ENCODE measurements at places on chromosomes 2 and 18.

GRCh38 chr2:65228263-65228750 is 676 bp downstream of the ACTR2 start:
- peak; percentile 51 for DNase-seq

DNA sequence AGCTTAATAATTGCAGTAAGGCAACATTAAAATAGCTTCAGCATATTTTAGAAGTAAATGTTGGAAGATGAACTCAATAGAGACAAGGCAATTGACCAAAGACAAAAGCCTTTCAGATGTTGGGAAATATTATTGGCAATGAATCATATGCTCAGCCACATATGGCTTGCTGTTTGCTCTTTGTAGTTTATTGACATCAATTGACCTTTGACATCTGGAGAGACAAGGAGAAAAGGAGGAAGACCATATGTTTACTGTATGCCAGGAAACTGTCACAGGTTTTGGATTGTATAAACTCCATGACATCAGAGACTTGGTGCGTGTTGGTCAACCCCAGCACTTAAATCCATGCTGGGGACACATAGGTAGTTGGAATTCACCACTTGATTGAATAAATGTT is 60.6 kb upstream of the SLC16A14 start:
- no peak for DNase-seq

DNA sequence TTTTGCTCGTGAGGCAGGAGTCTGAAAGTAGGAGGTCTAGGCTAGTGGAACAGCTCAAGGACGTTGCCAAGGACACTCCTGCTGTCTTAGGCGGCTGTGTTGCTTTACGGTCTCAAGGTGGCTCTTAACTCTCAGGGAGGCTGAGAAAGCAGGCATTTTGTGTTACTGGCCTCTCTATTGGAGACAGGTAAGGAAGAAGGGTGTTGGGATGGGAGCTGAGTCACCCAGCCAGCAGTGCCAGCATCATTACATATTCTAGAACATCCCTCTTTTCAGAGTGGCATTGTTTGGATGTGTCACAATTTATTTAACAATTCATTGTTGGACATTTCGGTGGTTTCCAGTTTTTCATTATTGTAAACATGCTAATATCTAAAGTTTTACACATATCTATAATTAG is 30.8 kb upstream of the TMEM214 start:
- no peak for DNase-seq

GRCh38 chr18:44564922-44565321 is 115.8 kb upstream of the SETBP1 start:
- no peak for DNase-seq

DNA sequence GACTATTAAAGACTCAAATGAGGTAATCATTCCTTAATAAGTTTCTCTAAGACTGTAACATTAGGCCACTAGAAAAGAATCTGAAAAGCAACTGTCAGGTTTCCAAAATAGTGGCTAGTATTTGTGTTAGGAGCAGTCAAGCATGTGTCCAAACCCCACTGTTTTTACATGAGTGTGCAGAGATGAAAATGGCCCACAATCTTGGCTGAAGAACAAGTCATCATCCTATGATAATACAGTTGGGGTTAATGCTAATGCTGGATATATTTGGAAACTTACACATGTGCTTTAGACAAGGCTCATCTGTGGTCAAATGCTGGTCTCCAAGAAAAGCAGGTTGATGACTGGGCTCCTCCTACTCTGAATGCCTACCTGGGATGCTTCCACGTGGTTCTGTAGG is 73.6 kb downstream of the MAIP1 start:
- DNase-seq: no peak

- DNase-seq: no peak
These were observed 264.7 kb downstream of the CCDC85A start for GRCh38 chr2:56448403-56449001.
